ENCODE measurements at places on chromosomes 1 and 21.

- DNase-seq, result no peak
Observed at GRCh38 chr1:85151446-85151845, 49.4 kb downstream of the SYDE2 start.

- no peak for DNase-seq
Observed at GRCh38 chr21:27954543-27955165, 987.8 kb upstream of the ADAMTS5 start.

GRCh38 chr1:247273013-247273412, 17.1 kb downstream of the VN1R5 start:
- no peak for DNase-seq

DNA sequence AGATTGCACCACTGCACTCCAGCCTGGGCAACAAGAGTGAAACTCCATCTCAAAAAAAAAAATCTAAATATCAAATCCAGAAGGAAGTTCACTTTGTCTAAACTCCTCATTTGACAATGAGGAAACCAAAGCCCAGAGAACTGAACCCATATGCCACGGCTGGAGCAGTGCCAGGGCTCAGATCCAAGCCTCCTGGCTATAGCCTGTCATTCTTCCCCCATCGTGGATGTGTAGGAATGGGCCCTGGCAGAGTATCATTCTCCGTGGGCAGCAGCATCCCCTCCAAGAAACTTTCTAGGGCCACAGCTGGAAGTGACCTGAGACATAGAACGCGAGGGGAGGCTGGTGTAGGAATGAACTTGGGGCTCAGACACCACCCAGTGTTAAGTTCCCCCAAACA, 47.2 kb downstream of the CAPN9 start:
- no peak for DNase-seq

GRCh38 chr1:234838182-234838581, 228.2 kb upstream of the IRF2BP2 start:
- no peak for DNase-seq

- no peak for DNase-seq
Observed at GRCh38 chr1:119713039-119713748, 1.5 kb downstream of the PHGDH start.

- no peak for DNase-seq
Observed at GRCh38 chr1:237507005-237507404, 383.7 kb downstream of the ZP4 start.

- peak; percentile 52 for DNase-seq
Observed at GRCh38 chr21:44304877-44305293, 5.0 kb downstream of the PFKL start.

- DNase-seq, result no peak
Observed at GRCh38 chr1:110151175-110151669, 928 bp downstream of the SLC6A17 start.

DNA sequence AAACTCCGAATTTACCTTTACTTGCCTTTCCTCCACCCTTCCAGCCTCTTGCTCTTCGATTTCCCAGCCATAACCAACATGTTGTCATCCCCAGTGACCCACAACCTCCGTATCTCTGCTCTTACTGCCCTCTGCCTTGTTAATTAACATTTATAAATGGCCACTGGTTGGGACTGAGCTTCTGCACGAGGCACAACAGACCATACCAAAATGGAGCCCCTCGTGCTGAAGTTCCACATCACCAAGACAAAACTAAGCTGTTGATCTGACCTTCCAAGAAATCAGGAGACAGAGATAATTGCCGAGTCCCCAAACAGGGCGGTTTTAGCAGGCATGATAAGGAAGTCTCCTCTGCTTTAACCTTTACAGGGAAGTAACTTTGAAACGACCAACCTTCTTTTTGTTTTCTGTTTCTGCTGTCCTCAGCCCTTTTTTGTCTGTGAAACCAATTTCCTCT, 71.9 kb downstream of the NMNAT2 start:
- DNase-seq, result no peak

- peak; percentile 87 for DNase-seq
Observed at GRCh38 chr21:34845521-34846451, 177.0 kb downstream of the CLIC6 start.

GRCh38 chr1:23169727-23170335, 1.2 kb upstream of the LUZP1 start:
- DNase-seq, result no peak

GRCh38 chr21:14916676-14917141, 148.1 kb downstream of the NRIP1 start:
- DNase-seq, result no peak

- peak; percentile 46 for DNase-seq
Observed at GRCh38 chr1:233613252-233614172, at the start of gene KCNK1. Gene KCNK1 (plus strand): TSS chr1:233614106. CDS start chr1:233614172, 66 bp downstream.

- no peak for DNase-seq
Observed at GRCh38 chr1:159142391-159142663, 29.1 kb upstream of the CADM3 start.

- no peak for DNase-seq
Observed at GRCh38 chr1:209780268-209780667, 4.1 kb downstream of the C1orf74 start.

DNA sequence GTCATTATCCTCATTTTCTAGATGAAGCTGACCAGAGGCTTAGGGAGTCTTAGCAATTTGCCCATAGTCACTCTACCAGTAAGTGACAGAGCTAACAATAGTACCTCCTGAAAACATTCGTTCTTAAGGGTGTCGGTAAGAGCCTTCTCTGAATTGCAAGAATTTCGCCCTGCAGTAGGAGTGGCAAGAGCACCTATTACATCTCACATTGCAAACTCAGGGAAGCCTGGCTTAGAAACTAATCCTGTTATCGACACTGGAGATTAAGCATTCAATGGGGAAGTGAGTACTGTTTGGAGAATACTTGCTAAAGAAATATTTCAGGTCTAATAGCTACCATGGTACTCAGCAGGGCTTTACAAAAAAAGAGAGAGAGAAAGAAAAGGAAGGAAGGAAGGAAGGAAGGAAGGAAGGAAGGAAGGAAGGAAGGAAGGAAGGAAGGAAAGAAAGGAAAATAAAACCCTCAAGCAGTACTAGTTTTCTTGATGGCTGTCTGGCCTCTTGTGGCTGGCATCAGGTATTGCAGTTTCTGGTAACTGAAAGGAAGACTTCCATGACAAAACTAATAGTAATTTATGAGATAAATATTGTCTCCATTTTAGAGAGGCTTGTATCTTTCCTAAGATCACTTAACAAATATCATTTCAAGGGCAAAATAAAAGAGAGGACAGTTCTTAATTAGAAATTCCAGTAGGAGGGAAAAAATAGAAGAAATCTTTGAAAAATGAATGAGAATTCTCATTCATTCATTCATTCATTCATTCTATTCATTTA, 10.4 kb downstream of the C1orf226 start:
- peak; percentile 48 for DNase-seq

DNA sequence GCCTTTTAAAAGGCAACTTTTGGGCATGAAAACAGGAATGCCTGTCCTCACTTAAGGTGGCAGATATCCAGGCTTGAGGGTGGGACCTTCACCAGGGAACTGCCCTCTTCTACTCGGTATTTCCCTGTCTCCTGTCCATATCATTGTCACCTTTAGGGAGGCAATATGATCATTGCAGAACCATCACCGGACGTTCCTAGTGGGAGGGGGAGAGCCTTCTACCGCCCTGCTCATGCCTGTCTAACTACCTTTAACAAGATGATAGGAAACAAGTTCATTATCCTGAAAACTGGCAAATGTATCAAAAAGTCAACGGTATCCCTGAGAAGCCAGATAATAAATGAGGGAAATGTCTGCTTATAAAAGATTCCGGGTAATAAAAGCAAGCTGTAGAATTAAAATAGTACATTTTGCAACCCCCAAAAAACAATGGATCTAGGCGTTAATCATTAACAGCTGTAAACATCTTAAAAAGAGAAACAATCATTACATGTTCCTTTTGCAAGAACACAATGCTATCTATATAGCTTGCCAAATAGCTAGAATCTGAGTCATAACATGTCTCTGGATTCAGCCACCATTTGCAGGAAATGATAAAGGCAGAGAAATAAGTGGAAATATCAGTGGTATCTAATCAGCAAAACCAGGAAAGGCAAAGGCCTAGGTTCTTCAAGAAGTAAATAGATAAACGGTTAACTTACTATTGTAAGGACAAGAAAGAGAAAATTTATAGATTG, 852.9 kb upstream of the ADGRL4 start:
- DNase-seq, result peak; percentile 41

DNA sequence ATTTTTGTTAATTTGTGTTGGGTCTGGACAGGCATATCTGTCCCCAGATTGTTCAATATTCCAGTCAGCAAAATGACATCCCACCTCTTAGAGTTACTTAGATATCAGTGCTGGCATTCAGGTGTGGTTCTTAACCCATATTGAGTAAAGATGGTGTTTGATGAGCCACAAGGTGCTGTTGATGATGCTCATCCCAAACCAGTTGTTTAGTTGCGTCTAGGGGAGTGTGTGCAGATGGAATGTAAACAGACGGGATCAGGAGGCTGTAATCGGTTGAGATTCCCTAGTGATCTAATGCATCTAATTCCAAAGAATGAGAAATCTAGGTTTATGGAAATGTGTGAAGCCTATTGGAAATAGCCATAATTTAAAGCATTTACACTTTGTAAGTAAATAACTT, 1.1 kb downstream of the HOOK1 start:
- DNase-seq, result no peak

DNA sequence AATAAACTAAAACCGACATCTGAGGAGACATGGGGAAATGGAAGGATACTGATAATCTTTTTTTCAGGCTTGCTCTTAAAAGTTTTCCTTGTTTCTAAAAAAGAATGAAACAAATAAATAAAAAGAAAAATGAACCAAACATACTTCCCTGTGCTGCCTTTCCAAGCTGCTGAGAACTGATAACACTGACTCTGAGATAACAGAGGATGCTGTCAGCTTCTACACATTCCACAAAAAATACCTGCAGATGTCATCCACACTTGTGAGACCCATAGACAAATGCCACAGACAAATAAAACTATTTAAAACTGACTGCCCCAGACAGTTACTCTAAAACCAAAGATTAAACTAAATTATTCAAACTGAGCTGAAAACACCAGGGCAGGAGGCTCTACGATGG, 12.0 kb upstream of the OR6K3 start:
- DNase-seq, result no peak

- no peak for DNase-seq
Observed at GRCh38 chr1:1761504-1762376, 16.5 kb downstream of the NADK start.

DNA sequence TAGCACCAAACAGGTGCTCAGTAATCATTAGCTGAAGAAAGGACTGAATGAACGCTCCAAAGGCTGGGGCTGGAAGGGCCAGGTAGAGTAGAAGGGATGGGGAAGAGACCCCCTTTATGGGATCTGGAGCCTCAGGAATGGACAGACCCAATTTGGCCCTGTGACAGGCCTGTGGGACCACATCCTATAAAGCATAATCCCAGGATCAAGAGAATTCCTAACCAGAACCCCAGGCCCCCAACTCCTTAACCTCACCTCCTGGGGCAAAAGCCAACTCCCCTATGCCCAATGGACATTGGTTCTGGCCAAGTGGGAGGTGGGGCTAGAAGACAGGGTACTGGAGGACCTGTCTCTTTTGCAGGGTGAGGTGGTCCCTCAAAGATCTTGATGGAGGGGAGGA, 9.2 kb downstream of the HPCAL4 start:
- DNase-seq, result no peak

- no peak for DNase-seq
Observed at GRCh38 chr1:244209955-244210354, 158.9 kb downstream of the ZBTB18 start.

- peak; percentile 81 for DNase-seq
Observed at GRCh38 chr1:208185801-208186231, 58.4 kb downstream of the PLXNA2 start.

DNA sequence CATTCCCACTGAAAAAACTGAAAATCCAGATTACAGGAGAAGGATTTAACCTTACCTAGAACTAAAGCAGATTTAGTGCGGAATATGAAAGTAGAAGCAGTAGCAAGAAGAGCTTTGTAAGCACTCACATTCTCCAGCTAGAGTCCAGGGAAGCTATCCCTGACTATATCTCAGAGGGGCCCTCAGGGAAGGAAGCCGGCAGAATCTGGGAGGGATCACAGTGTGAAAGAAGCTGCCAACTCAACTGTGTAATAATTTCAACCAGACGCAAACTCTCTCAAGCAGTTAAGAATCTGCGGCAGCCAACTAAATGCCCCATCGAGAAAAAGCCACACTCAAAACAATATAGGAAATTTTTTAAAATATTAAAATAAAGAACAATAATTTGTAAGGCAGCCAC, 163.8 kb downstream of the EIF4G3 start:
- DNase-seq, result no peak

DNA sequence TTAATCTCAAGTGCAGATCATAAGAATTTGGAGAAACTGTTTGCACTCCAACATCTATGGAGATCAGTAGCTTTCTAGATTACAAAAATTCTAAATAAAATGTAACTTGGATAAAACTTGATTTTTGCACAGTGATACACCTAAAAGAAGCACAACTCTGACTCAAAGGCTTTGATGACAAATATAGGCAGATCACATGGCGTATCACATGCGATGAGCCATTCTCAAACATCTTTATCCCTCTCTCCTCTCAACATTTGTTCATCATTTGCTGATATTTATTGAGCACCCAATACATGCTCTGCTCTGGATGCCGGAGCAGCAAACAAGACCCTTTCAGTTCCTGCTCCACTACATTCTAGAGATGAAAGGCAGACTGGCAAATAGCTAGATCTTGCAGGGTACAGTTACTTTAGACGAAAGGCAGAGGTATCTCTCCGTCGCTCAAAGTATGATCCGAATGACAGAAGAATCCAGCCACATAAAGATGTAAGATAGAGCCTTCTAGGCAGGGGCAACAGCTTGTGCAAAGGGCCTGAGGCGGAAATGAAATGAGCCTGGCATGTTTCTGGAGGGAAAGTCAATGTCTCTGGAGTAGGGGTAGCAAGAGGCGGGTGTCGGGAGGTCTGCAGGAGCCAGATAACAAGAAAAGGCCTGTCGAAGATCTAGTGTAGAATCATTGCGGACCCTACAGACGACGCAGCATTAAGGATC, 145.8 kb upstream of the ERRFI1 start:
- DNase-seq, result no peak

- DNase-seq, result no peak
Observed at GRCh38 chr1:214503553-214503952, 47.8 kb downstream of the PTPN14 start.

Measured in A172 (cell line).